ENCODE measurements at places on chromosomes 1 and 21.

- no peak overlapping the region for H3K4me3 ChIP-seq
- no peak for DNase-seq
- peaks cover under 1% of the 10 kb centered on the region for H3K27me3 ChIP-seq
- no peaks in the 10 kb centered on the region for H3K36me3 ChIP-seq
Observed at GRCh38 chr1:219130366-219130935, 43.2 kb upstream of the LYPLAL1 start.

DNA sequence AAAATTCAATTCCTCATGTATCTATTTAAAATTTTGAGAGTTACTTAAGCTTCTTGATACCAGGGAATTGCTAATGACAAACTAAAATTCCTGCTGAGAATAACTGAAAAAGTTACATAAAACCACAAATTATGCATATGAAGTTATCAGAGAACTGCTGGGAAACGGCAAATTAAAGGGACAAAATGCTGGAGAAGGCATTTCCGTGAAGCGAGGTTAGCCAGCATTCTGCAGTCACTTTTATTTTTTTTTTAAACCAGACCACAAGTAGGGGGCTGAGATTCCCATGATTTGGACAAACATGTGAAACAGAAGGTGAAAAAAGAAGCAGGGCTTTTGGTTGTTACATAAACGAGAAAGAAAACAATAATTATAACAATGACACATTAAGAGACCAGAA lies 737.6 kb upstream of the CHRM3 start:
- no peak overlapping the region for H3K4me3 ChIP-seq
- no peaks in the 10 kb centered on the region for H3K36me3 ChIP-seq
- no peaks in the 10 kb centered on the region for H3K27me3 ChIP-seq
- no peak for DNase-seq
- peaks cover 32% of the 10 kb centered on the region for H3K4me1 ChIP-seq
- H3K27ac ChIP-seq: no peak overlapping the region

- no peak overlapping the region for H3K27ac ChIP-seq
- peaks cover 31% of the 10 kb centered on the region for H3K4me1 ChIP-seq
- H3K4me3 ChIP-seq: no peak overlapping the region
- H3K27me3 ChIP-seq: no peaks in the 10 kb centered on the region
- DNase-seq: no peak
Observed at GRCh38 chr1:166836733-166837132, 2.5 kb upstream of the POGK start.

GRCh38 chr1:244409701-244410100 lies 42.0 kb downstream of the ADSS2 start:
- no peaks in the 10 kb centered on the region for H3K4me1 ChIP-seq
- no peak overlapping the region for H3K27ac ChIP-seq
- H3K4me3 ChIP-seq: no peak overlapping the region
- no peak for DNase-seq

DNA sequence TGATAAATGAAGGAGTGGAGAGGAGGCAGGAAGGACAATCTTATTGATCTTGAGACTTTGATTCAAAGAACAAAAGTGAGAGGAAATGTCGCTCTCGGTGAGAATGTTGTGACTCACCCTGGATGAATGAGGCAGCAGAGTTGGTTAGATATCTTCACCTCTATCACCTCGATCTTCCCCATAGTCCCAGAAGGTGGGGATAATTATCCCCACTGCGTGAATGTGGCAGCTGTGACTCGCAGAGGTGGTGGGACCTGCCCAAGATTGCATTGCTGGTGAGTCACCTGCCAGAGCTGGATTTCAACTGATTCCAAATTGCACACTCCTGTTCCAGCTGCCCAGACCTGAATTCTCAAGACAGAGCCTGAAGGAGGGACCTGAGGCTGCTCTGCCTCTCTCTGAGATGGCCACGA lies 105.0 kb downstream of the MATN1 start:
- H3K4me1 ChIP-seq: peaks cover 7% of the 10 kb centered on the region
- H3K27me3 ChIP-seq: peaks cover 38% of the 10 kb centered on the region
- DNase-seq: no peak
- no peak overlapping the region for H3K4me3 ChIP-seq

DNA sequence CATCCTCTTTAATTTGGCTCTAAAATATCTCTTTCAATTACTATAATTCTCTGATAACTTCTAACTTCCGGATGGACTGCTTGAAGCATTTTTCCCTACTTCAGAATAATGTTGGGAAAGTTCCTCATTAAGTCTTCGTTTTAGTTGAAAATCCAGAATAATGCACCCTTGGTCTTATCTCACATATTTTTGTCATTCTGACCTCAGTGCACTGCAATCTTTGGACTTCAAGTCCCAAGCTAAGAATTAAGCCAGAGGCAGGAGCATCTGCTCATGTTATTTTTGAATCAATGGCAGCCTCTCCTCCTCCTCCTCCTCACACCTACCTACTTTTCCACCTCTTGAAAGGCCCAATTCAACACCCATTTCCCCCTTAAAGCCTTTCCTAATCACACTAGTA lies 169.8 kb downstream of the CYYR1 start:
- H3K27me3 ChIP-seq: no peaks in the 10 kb centered on the region
- H3K36me3 ChIP-seq: no peaks in the 10 kb centered on the region
- no peak overlapping the region for H3K4me3 ChIP-seq
- peaks cover 44% of the 10 kb centered on the region for H3K4me1 ChIP-seq

- H3K4me3 ChIP-seq: no peak overlapping the region
- H3K27ac ChIP-seq: no peak overlapping the region
- H3K4me1 ChIP-seq: peaks cover 55% of the 10 kb centered on the region
- DNase-seq: no peak
- peaks cover 5% of the 10 kb centered on the region for H3K27me3 ChIP-seq
- no peaks in the 10 kb centered on the region for H3K36me3 ChIP-seq
Observed at GRCh38 chr1:55821234-55821633, 606.1 kb upstream of the USP24 start.

- no peak overlapping the region for H3K4me3 ChIP-seq
- no peak overlapping the region for H3K27ac ChIP-seq
- peaks cover 35% of the 10 kb centered on the region for H3K4me1 ChIP-seq
- DNase-seq: no peak
- H3K36me3 ChIP-seq: peaks cover 22% of the 10 kb centered on the region
Observed at GRCh38 chr1:89527750-89528381, 3.2 kb downstream of the LRRC8B start.

- peaks cover 14% of the 10 kb centered on the region for H3K4me1 ChIP-seq
- no peak overlapping the region for H3K4me3 ChIP-seq
- H3K36me3 ChIP-seq: peaks cover 5% of the 10 kb centered on the region
- peaks cover 4% of the 10 kb centered on the region for H3K27me3 ChIP-seq
- no peak overlapping the region for H3K27ac ChIP-seq
Observed at GRCh38 chr1:182690886-182691443, 6.6 kb upstream of the RGS8 start.

DNA sequence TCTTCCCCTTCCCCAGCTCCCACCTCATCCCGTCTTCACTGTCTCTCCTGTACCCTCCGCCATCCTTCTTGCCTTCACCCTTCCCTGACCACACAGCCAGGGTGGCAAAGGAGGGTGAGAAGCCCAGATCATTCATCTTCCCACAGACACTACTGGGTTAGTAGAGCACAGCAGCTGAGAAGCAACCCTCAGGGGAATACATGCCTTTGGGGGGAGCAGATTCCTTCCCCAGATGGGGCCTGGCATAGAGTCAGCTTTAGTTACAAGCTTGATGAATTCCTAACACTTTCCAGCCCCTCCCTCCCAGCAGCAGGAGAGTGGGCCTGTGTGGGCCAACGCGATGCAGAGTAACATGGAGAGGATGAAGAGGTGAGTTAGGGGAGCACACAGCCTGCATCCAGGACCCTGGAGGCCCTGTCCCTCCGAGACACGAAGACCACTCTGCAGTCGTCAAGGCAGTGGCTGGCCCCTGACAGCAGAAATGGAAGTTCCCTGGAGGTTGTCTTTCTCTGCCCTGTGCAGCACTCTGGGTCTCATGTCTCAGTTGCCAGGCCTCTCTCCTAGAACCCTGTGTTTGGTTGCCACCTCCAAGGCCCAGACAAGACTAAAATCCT lies 8.8 kb upstream of the BTG2 start:
- no peak for DNase-seq
- H3K4me3 ChIP-seq: no peak overlapping the region
- H3K27ac ChIP-seq: peak overlapping the region; percentile 16
- peaks cover 4% of the 10 kb centered on the region for H3K27me3 ChIP-seq
- no peaks in the 10 kb centered on the region for H3K36me3 ChIP-seq

GRCh38 chr21:43763901-43764523 lies 12.1 kb downstream of the CSTB start:
- DNase-seq: no peak
- H3K4me3 ChIP-seq: no peak overlapping the region
- peaks cover 29% of the 10 kb centered on the region for H3K4me1 ChIP-seq
- peaks cover 7% of the 10 kb centered on the region for H3K36me3 ChIP-seq
- no peak overlapping the region for H3K27ac ChIP-seq

DNA sequence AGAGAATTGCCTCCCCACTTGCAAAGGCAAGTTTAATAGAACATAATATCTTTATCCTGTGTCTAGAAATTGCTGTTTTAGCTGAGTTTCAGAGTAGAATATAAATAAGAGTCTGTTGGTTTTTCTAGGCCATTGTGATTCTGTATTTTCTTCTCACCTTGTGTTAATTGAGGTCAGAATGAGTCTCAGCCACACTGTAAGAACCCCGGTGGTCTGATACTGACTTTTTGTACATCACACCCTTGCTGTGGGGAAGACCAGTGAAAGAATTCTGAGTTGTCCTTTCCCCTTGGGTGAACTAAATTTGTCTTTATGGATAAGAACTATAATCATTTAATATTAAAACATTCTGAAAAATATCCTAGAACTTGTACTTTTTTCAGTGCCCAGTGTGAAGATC lies 6.8 kb downstream of the HIPK1 start:
- H3K4me3 ChIP-seq: no peak overlapping the region
- no peak for DNase-seq
- H3K4me1 ChIP-seq: peaks cover 57% of the 10 kb centered on the region
- peaks cover 11% of the 10 kb centered on the region for H3K36me3 ChIP-seq
- no peaks in the 10 kb centered on the region for H3K27me3 ChIP-seq

- H3K27me3 ChIP-seq: peaks cover 17% of the 10 kb centered on the region
- no peak overlapping the region for H3K4me3 ChIP-seq
- peaks cover 18% of the 10 kb centered on the region for H3K4me1 ChIP-seq
Observed at GRCh38 chr1:28161751-28162150, 14.7 kb downstream of the PTAFR start.

DNA sequence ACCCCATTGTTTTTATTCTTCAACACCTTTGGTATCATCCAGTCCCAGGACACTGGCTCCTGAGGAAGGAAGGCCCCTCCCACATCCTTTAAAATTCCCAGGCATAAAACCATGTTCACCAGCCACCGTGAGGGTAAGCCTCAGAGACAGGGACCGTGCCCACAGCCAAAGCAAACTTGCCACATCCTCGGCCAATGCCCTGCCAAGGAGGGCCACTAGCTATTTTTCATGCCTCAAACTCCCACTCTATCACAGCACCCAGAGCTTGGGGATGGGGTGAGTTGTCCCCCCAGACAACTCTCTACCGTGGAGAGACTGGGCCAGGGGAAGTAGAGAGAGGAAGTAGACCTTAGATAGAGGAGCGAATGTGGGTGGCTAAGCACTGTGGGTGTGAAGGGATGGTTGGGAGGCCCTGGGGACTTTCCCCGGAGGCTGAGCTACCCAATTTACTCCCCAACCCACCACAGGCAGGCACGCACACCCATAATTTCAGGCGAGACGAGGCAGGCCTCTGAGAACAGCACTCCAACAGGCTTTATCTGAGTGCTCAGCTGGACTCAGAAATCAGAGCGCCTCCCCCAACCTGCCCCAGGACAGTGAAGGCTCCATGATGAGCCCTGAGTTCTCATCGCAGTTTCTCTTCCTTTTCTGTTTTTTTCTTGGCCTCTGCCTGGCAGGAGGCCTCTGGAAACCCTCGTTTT lies 15.9 kb upstream of the BTG2 start:
- no peak for DNase-seq
- peak overlapping the region; percentile 40 for H3K4me3 ChIP-seq
- peaks cover 78% of the 10 kb centered on the region for H3K4me1 ChIP-seq

GRCh38 chr1:226772446-226773139 lies 33.5 kb upstream of the ITPKB start:
- no peaks in the 10 kb centered on the region for H3K4me1 ChIP-seq
- H3K27ac ChIP-seq: no peak overlapping the region
- H3K27me3 ChIP-seq: peaks cover 2% of the 10 kb centered on the region

DNA sequence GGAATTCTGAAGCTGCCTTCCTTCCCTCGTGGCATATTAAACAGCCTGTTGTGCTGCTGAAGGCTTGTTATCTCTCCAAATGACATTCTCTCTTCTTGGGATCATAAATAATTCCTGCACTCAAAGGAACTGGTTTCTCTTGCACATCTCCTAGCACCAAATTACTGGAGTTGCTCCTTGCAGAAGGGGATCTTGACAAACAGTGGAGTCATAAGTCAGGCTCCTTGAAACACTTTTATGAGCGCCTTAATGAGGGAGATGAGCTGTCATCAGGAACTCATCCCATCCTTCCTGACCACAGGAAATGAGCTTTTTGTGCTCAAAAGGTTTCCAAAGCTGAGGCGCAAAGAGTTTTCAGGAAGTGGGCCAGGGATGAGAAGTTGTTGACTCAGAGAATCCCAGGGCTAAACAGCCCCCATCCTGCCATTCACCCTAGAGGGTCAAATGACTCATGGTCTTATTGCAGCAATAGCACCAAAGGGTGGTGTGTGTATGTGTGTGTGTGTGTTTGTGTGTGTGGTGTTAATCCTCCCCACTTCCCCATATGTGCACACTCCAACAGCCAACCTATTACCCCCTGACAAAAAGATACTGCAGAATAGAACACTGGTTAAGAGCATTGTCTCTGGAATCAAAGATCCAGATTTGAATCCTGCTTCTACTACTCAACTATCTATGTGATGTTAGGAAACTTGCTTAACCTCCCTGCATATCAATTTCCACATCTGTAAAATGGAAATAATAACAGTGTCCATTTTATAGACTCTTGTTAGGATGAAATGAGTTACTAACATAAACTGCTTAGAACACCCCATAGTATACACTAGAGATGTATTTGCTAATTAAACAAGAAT lies 2.8 kb upstream of the PHC2 start:
- peak overlapping the region; percentile 94 for H3K27ac ChIP-seq
- H3K4me1 ChIP-seq: peaks cover 66% of the 10 kb centered on the region
- no peak overlapping the region for H3K4me3 ChIP-seq
- DNase-seq: no peak

DNA sequence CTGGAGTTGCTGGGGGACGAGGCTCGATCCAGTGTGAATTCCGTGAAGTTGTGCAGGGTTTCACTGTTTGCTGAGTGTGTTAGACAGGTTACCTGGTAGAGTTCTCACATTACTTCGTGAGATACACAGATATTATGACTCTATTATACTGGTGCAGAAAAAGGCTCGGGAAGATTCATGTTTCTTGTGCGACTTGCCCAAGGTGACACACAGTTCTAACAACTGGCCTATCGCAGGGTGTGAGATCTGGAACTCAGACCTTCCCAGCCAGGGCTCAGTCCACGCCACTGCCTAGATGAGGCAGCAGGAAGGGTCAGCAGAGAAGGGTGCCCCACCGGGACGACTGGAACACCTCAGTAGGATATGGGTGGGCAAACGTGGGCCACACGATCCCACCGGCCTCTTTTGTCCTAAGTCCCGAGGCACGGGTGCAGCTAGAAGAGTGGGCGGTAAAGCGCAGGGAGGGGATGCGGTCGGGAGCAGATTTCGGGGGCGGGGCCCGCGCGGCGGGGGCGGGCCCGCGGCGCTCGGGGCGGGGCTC lies 296 bp upstream of the RNPEP start:
- no peaks in the 10 kb centered on the region for H3K36me3 ChIP-seq
- no peak overlapping the region for H3K27ac ChIP-seq
- DNase-seq: peak; percentile 88

Measured in nephron progenitor cell (in vitro differentiated cells).